ENCODE measurements at places on chromosomes 2 and 18.

GRCh38 chr2:202612145-202612544, 22.6 kb upstream of the FAM117B start:
- no peak for DNase-seq

- DNase-seq, result no peak
Observed at GRCh38 chr2:113169586-113169985, 4.2 kb upstream of the PSD4 start.

DNA sequence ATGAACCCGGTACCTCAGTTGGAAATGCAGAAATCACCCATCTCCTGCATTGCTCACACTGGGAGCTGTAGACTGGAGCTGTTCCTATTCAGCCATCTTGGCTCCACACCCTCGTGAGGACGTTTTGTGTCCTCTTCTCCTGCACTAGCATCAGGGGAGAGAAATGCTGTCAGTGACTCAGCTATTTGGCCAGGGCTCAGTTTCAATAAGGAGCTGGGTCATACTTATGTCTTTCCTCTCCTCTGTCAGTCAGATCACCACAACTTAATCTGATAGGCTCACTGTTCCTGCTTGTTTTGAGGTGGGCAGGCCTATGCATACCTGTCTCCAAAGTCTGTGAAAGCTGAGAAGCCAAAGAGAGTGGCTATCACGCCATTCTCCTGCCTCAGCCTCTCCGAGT, 921.2 kb downstream of the DCC start:
- DNase-seq, result no peak

- peak; percentile 84 for DNase-seq
Observed at GRCh38 chr2:53515435-53516332, 251.9 kb upstream of the CHAC2 start.

- DNase-seq, result peak; percentile 36
Observed at GRCh38 chr2:46062637-46063412, 234.4 kb upstream of the EPAS1 start.

DNA sequence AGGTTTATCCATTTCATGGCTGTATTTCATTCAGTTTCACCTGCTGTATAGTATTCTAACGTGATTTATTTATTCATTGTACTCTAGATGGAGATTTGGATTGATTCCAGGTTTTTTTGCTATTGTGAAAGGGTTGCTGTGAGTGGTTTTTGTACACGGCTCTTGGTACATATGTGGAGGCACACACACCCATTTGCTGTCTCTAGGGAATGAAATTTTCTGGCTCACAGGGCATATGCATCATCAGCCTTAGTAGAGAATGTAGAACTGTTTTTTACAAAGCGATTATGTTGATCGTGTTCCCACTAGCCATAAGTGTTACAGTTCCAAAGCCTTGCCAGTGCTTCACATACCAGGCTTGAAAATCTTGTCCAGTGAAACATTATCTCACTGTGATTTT, 5.1 kb downstream of the SPTBN1 start:
- DNase-seq, result no peak

GRCh38 chr18:3042379-3042778, 29.4 kb upstream of the LPIN2 start:
- no peak for DNase-seq

DNA sequence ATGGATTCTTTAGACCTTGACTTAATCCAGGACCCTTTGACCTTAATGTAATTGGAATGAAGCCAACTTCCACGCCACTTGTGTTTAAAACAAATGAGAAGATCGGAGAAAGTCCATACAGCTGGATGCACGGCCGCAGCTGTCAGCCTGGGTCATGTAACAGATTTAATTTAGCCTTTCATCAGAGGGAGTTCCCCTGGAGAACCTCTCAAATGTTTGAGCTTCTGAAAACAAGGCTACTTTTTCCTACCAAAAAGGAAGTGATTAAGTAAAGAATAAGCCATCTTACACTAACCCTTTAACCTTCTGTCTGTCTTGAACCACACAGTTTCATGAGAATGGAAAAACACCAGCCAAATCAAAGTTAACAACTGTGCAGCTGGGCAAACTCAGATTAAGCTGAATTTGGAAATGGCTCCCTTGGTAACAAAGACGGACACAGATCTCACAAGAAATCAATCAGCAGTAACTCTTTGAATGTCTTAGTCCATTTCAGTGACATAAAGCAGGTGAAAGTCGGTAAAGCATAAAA, 103.6 kb downstream of the DOCK10 start:
- no peak for DNase-seq

GRCh38 chr2:29212009-29212408, 96.8 kb downstream of the CLIP4 start:
- no peak for DNase-seq

- no peak for DNase-seq
Observed at GRCh38 chr2:102765061-102765460, 3.2 kb downstream of the TMEM182 start.

- DNase-seq, result no peak
Observed at GRCh38 chr2:189824694-189825396, 40.6 kb downstream of the PMS1 start.

- no peak for DNase-seq
Observed at GRCh38 chr2:150144546-150145298, 342.7 kb downstream of the RND3 start.

DNA sequence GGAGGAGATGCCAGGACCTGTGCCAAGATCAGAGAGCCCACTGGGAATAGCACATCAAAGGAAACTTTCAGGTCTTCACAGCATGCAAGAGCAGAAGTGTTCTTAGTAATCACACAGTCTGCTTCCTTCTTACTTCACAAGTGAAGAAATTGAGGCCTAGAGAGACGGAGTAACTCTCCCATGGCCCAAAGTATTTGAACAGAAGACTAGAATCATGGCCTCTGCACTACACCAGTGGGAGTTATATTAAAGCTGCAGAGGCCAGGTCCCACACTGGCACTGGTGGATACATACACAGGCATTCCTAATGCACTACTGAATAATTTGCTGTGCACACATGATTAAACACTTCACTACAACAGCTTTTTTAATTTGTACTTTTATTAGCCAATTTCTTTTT, 107.6 kb upstream of the RMP24 start:
- no peak for DNase-seq

DNA sequence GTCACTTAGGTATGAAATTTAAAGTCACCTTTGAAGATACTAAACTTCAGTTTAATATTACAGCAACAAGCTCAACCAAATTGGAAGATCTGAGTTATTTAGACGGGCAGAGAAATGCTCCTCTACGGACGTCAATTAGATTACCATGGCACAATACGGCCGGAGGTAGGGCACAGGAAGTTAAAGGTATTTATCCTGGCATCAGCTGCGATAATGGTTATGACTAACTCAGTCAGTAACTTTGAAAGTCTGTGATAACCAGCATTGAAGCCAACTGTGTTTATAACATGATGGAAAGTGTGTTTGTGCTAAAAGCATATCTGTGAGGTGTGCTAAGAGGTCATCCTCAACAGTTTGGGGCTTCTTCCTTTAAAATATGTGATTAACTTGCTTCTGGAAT, 117.3 kb downstream of the WDSUB1 start:
- no peak for DNase-seq

DNA sequence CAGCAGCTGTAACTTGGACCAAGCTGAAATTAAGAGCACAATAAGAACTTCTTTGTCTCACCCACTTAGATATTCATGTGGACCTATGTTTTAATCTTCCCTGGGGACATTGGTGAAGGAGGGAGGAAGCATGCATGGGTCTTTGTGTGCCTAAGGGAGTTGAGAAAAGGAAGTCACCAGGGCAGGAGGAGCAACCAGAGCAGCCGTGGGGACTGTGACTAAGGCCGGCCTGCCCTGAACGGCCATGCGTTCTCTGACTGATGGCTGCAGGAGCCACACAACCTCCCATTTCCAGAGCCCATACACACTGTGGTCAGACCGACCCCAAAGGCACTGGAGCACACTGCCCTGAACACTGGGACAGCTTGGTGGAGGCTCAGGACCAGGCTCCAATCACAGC, 43.7 kb upstream of the SLC35G4 start:
- DNase-seq, result no peak

GRCh38 chr18:14978962-14979535, 231.1 kb downstream of the ANKRD30B start:
- no peak for DNase-seq

DNA sequence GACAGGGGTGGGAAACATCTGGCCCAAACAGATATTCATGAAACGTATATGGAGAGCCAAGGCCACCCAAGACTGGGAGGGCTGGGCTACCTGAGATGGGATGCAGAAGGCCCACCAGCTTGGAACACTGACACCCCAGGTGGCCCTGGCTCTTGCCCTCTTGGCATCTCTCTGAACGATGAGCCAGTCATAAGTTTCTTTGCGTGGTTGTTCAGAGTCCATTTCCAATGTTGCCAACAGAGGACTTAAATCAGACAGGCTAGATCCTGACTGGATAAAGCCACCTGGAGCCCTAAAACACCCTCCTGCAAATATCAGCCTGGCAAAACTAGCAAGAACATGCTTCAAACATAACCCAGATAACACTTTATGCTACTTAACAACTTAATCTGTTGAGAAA, 42.6 kb downstream of the LPIN2 start:
- DNase-seq, result no peak

GRCh38 chr18:45835057-45835636, 9.7 kb downstream of the SIGLEC15 start:
- DNase-seq, result no peak

- peak; percentile 39 for DNase-seq
Observed at GRCh38 chr2:30072250-30072842, 74.5 kb upstream of the YPEL5 start.

DNA sequence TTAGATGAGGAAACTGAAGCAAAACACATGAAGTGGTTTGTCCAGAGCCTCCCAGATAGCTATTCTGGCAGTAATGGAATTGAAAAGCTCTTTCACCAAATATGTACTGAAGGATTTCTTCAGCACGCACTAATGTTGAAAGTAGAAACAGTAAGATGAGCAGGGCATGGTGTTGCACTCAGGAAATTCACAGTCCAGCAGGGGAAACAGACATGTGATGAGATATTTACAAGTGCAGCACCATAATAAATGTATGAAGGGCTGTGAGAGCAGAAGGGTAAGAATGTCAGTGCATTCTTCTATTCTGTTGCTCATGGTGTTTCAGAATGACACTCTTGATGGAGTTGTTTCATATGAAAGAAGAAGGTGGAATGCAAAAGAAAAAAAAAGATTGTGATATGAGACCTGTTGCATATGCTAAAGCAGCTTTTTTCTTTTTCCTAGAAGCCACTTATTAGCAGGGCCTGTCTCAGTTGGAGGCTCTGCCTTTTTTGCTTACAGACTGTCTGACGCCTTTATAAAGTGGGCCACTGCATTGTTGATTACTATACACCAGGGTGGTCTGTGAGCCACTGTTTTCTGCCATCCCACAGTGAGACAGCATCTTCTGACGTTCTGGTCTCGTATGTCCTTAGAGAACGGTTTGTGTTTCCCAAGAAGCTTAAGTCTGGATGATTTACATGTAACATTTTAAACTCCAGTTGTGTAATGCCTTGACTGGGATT, 516.9 kb downstream of the ARHGAP15 start:
- DNase-seq, result no peak

GRCh38 chr2:3265981-3266924, 111.4 kb downstream of the EIPR1 start:
- DNase-seq, result peak; percentile 54

GRCh38 chr2:143241403-143242088, 112.3 kb downstream of the ARHGAP15 start:
- DNase-seq, result no peak

- DNase-seq, result no peak
Observed at GRCh38 chr2:212314680-212315079, 223.9 kb downstream of the ERBB4 start.

GRCh38 chr18:58061349-58061748, 17.3 kb downstream of the NEDD4L start:
- no peak for DNase-seq

DNA sequence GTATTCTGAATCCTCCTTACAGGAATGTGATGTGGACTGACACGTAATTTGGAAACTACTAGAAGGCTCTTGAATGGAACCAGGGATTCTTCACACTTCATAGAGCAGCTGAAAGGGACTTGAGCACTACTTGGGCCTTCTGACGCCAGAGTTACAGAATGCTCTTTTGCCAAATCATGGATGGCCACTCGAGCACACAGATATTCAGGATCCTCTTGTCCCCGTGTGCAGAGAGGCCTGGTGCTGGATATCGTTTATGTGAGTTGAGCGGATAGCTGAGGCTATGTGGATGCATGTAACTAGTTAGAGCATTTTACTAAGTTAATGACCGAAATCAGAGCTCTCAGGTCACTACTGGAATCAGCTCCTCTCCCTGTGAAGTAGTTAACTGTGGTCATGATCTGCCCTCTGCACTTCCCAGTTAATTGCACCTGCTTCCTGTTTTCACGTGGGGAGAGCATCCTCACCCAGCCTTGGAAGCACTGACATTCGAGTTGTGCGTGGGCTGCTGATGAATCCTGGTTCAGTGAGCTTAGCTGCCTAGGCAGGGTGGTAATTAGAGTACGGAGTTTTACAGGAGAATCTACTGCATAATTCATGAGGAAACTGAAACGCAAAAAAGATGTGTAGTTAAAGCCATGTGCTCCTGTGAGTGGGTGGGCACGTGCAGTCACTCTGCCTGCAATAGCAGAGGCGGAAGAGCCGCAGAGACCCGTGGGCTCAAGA, 5.2 kb upstream of the TPO start:
- peak; percentile 18 for DNase-seq

GRCh38 chr2:105780606-105781005, 35.9 kb downstream of the NCK2 start:
- no peak for DNase-seq

GRCh38 chr2:149767516-149767974, 180.0 kb upstream of the MMADHC start:
- no peak for DNase-seq

DNA sequence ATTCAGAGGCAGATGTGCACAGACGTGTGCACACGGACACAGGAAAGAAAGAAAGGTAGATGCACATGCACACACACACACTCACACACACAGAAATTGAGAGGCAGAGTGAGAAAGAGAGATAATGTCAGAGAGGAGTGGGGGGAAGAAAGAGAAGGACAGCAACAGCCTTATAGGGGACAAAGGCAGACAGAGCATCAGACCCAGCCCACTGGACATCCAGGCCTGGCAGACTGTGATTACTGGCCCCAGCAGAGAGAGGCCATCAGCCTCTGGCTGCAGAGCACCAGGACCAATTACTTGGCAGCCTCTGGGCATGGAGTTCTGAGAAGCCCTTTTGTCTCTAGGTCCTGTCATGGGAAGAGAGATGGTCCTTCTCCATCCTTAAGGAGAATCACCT, 66.1 kb downstream of the C18orf54 start:
- no peak for DNase-seq

DNA sequence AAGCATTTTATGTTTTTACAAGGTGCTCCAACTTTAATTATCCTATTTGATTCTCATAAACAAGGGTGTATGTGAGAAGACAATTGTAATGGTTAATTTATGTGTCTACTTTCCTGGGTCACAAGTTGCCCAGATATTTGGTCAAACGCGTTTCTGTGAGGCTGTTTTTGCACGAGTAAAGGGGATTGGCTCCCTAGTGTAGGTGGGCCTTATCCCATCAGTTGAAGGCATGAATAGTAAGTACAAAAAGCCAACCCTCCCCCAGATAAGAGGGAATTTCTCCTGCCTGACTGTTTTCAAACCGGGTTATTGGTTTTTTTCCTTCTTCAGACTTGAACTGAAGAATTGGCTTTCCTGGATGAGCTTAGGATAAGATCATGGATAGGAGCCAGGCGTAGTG, 224.0 kb upstream of the NCKAP5 start:
- no peak for DNase-seq
